ENCODE measurements at places on chromosomes 3 and 15.

DNA sequence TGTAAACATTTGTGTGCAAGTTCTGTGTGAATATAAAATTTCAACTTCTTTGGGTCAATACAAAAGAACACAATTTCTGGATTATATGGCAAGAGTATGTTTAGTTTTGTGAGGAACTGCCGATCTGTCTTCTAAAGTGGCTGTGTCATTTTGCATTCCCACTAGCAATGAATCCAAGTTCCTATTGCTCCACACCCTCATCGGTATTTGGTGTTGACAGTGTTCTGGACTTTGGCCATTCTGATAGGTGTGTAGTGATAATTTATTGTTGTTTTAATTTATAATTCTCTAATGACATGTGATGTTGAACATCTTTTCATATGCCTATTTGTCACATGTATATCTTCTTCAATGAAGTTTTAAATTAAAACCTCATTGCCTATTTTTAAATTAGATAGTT lies 58.2 kb upstream of the TMC3 start:
- DNase-seq = no peak

GRCh38 chr3:172869368-172869771 lies 118.8 kb downstream of the ECT2 start:
- no peak for DNase-seq

DNA sequence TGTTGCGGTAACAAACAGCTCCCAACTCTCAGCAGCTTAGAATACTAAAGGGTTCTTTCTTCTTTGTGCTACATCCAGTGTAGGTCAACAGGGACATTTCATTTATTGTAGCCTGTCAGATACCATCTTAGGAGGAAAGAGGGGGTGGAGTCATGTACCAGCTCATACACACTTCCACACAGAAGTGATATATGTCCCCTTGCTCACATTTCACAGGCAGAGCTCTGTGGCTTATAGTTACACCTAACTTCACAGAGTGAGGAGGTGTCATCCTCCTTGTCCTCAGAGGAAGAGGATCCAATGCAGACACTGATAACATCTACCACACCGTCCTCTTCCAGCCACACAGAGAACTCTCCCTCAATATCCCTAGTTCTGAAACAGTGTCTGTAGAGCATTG lies 247.2 kb downstream of the SLCO3A1 start:
- no peak for DNase-seq

GRCh38 chr3:96347289-96347688 lies 467.1 kb upstream of the EPHA6 start:
- DNase-seq = no peak
